ENCODE measurements at places on chromosomes 7 and 10.

- DNase-seq: no peak
Measured at GRCh38 chr7:37957221-37957970, 37.0 kb downstream of the EPDR1 start.

DNA sequence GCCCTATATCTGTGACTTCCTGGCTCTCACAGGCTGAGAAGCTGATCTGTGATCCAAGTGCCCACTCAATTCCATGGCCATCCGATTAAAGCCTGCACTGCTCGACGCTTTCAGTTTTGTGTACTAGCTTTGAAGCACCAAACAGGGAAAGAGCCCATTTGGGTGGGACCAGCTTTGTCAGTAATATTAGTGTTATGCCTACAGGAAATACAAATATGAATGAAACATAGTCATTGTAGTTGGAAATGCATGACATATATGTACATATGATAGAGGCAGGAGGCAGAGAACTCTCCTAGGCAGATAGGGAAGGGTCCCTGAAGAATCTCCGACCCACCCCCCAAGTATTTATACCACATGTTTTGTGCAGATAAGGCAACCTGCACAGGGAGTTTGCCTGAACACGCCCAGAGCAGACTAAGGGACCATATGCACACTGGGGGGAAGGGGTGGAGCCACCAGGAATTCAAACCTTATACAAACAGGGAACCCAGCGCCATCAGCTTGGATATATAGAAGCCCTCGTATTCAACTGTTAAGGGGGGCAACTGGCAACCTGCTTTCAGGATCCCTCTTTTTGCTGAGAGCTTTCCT is 653.2 kb downstream of the PARD3 start:
- no peak for DNase-seq

GRCh38 chr10:42938351-42938750 is 138.5 kb upstream of the RET start:
- DNase-seq: no peak

DNA sequence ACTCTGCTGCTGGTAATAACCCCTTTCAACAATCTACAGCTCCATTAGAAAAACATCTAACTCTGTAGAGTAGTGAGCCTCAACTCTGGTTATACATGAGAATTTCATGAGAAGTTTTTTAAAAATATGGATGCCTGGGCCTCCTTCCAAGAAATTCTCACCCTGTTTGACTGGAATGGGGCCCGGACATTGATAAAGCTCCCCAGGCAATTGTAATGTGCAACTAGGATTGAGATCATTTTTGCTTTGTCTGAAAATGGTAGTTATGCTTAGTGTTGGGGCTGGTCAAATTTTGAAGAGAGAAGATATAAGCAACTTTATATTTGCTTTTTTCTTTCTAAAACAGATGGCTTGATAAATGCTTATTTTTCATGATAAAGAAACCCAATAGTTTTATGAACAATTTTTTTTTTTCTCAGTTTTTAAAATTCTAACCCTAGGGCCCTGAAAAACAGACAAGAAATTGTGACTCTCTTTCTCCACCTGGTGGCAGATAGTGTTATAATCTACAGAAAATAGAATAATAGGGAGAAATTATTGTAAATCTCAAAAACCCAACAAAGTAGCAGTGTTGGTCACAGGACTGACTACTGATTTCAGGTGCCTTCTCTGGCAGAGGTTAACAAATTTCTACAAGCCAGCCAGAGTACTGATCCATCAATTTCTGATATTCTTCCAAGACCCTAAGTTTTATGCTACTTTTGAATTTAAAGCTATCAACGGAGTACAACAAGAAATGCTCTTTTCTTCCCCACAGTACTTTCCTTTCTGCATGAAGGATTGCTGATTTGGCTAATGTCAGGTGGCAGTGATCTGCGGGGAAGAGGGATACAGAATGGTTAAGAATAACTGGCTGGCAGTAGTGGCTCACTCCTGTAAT is 174.8 kb downstream of the DKK1 start:
- DNase-seq: no peak

DNA sequence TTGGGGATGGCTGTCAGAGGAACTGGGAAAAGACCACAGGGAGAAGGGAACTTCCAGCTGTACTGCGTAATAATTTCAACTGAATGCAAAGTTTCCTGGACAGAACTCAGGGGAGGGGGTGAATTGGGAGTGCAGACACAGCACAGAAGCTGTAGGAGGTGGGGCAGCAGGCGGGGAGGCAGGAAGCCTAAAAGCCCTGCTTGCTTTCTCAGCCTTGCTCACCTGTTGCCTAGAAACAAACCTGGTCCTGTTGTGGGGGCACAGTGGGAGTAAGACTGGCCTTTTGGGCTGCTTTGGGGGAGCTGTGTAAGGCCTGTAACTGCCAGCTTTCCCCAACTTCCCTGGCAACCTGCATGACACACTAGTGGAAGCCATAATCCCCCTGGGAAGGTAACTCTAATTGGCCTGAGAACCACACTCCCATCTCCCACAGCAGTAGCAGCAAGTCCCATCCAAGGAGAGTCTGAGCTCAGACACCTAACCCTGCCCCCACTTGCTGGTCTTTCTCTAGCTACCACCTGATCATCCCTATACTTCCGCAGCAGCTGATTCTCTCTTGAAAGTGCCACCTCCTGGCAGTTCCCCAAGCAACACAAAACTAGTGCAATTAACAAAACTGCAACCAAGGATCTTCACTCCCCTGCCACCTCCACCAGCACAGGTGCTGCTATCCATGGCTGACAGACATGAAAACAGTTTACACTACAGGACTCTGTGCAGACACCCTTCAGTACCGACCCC is 1239.3 kb downstream of the SORCS1 start:
- no peak for DNase-seq

All from GM12892 (cell line).